Naive B cell (primary cell): ENCODE measurements at places on chromosomes 2 and 18.

DNA sequence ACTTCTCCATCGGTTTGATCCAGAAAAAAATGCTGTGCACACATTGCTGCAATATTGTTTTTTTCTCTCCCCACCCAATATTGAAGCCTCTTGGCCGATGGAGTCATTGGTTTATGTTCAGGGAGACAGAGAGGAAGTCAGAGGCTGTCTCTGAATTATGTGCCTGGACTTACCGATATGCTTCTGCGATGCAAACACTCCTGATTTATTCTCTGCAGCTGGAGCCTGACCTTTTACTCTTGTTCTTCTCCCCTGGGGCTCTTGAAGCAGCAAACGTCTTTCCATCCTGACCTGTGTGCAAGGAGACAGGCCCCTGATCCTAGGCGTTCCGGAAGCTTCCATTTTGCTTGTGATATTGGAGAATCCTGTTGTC, 99.6 kb downstream of the PTGR3 start:
- no peak for DNase-seq

GRCh38 chr2:164061129-164061746, 325.4 kb upstream of the FIGN start:
- DNase-seq, result no peak

- no peak for DNase-seq
Observed at GRCh38 chr2:71498261-71498701, 44.9 kb downstream of the DYSF start.

DNA sequence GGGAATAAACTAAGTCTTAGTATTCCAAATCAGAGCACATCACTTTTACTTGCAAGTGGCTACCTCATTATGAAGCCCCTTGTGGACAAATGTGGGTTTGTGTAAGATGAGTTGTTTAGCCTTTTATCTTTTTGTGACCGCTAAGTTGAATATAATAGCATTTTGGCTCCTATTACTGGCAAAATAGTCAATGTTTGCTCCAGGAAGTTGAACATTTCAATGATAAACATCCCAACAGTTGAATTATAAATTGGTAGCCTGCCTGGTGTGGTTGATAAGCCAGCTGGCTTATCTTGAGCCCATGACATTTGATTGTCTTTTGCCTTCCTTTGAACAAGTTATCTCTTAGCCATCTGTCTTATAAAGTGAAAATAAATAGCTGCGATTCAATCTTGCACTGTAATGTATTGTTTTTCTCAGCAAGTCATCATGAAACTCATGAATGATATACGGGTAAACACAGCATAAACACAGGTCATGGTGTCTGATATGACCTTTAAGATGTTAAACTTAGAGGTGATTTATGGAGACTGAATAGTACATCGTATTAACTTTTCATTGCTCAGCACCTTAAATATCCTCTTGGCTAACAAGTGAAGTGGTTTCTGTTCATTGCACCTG, 338.4 kb downstream of the SOCS6 start:
- no peak for DNase-seq

DNA sequence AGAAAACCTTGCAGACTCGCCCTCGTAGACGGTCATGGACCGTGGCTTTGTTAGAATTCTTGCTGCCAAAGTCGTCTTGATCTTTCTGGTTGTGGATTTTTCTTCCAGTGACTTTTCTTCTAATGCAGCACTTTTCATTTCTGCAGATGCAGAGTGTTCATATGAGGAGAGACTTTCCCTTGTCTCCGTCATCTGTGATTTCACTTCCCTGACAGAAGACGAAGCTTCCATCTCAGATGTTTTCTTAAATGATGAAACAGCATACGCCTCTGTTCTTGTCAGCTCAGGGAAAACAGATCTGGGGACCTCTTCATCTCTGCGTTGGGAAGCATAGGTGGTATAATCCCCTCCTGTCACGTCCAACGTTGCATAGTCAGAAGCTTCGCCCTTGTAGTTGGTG, 50.9 kb downstream of the PLEKHA3 start:
- no peak for DNase-seq

GRCh38 chr2:172496160-172496608, 59.7 kb upstream of the PDK1 start:
- DNase-seq, result peak; percentile 36

GRCh38 chr2:183219888-183220287, 95.6 kb downstream of the NUP35 start:
- DNase-seq, result no peak

DNA sequence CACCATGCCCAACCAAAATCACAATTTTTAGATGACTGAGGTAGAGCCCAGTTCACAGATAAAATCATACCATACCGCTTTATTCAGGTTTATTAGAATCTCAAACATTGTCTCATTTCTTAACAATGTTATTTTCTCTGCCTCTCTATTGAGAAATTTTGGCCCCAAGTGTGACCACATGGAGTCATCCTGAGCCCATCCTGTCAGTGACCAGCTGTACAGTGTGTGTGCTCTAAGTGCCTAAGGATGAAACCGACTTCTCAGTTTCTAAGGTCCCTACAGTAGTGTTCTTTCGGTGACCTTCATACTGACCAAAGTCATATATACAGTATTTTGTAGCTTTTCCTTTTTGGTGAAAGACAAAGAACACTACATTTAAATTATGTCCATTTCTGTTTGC, 123.7 kb upstream of the MSTN start:
- DNase-seq, result no peak

- peak; percentile 42 for DNase-seq
Observed at GRCh38 chr18:32771169-32771751, 1.6 kb downstream of the KLHL14 start.

GRCh38 chr2:190657474-190658255, 8.8 kb downstream of the NAB1 start:
- no peak for DNase-seq

DNA sequence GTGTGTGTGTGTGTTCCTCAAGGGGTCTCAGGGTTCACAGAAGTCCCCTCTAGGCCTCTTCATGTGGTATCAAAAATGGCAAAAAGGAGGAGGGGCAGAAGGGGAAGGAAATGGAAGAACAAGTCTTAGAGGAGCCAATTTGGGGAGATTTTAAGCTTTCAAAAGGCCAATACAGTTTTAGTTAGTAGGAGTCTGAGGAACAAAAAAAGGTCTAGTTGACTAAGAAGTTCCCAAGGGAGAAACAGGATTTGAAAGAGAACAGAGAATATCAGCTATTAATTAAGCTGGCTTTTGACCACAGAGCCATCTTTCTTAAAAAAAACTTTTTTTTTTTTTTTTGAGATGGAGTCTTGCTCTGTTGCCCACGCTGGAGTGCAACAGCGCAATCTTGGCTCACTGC, 7.1 kb downstream of the RNF125 start:
- no peak for DNase-seq

DNA sequence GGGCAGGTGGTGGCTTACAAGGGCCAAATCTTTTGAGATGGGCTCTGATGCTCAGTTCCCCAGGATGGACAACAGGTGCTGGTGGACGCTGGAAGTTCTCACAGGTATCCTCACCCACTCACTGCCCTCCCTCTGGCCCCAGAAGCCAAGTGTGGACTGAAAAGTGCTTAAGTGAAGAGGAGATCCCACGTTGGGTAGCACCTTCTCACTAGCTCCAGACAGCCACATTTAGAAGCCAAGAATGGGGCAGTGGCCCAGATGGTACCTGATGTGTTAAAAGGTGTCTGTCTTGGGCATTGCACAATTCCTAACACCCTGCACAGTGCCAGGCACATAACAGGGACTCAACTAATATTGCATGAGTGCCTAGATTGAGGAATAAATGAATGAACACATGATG, 115.3 kb upstream of the TEX51 start:
- DNase-seq, result no peak

DNA sequence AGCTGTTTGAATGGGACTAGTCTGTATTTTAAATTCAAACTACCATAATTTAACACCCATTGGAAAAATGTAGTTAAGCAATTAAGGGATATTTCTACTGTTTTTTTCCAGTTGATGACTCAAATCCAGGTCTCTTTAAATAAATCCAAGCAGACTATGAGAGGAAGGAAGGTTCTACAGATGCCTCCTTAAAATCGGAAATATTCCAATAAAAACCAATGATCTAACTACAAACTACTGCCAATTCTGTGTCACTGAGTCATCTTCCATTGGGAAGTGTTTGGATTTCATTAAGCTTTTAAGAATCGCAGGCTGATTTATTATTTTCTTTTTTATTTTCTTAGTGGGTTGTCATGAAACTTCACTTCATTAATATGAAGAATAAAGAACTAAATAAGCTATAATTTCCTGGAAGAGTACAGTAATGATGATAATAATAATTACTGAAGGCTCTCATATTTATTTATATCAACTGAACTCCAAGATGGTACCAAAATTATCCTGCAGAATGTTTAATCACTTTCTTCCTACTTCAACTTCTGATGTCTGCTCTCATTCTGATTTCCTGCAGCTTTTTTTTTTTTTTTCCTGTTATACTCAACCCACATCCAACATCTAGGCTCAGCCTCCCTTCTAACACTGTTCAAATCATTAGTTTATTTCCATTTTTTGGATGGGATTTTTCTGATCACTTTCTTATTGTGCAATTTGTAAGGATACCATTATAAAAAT, 166.3 kb upstream of the FN1 start:
- no peak for DNase-seq

GRCh38 chr2:240355001-240355891, 80.2 kb upstream of the GPC1 start:
- no peak for DNase-seq

DNA sequence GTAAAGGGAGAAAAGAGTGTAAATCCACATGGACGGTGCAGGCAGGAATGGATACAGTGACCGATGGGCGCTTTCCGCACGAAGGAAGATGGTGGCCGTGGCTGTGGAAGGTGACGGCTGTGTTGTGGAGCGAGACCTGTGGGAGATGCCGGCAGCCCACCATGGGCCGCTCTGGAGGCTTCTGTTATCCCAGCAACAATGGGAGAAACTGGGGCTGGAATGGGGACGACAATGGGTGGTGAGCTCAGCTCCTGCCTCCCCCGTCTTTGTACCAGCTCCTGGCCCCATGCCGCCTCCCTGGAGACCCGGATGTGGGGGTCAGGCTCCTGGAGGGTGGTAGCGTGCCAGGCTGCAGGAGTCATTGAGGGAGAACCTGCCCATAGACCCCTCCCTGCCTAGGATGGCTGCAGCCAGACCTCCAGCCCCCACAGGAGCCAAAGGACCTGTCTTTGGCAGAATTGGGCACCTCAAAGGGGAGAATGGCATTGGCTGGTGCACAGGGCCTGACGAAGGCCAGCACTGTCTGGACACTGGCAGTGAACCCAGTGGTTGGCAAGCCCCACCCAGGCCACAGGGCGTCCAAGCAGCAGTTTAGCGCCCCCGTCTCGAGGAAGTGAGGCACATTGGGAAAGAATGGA, 72.6 kb downstream of the SLC66A2 start:
- no peak for DNase-seq

DNA sequence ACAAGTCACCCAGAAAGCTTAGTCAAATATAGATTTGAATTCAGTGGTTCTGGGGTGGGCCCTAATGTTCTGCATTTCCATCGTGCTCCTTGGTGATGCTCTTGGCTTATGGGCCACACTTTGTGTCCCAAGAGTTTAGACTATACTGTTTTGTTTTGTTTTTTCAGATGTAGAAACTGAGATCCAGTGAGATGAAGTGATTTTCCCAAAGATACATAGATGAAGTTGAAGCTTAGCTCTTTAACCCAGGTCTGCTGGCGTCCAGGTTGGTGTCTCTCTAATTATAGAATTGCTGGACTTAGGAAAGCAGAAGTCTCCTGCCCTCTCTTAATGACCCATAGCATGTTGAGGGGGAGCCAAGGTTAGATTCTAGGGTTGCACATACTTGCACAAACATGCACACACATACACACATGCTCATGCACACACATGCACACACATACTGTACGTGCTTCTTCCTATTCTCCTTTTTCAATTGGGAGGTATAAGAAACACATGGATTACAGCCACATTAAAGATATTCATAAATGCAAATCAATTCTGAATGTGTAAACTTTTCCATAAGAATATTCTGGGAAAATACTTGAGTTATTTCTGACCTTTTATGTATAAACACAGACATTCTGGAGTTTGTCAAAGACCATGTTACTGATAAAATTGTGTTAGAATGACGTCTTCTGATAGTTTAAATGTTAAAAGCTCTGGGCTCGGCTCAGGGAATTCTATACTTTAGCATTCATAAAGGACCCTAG, 41.3 kb upstream of the IL1R1 start:
- no peak for DNase-seq

DNA sequence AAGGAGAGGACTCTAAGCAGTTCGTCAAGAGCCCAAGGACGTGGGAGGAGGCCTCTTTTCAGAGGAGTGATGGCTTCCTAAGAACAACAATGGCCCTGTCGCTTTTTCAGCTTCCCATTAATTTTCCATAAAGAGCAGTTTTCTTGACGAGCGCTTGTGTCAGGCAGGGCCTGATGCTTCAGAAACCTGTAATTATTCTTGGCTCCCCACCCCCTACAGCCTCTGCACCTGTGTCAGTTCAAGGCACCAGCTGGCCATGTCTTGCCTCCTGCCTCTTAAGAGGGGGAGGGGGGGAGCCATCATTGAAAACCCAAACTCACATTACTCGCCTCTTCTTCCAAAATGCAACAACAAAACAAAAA, 32.3 kb downstream of the KLF7 start:
- no peak for DNase-seq

GRCh38 chr2:134181219-134181618, 72.7 kb upstream of the MGAT5 start:
- DNase-seq, result peak; percentile 76

DNA sequence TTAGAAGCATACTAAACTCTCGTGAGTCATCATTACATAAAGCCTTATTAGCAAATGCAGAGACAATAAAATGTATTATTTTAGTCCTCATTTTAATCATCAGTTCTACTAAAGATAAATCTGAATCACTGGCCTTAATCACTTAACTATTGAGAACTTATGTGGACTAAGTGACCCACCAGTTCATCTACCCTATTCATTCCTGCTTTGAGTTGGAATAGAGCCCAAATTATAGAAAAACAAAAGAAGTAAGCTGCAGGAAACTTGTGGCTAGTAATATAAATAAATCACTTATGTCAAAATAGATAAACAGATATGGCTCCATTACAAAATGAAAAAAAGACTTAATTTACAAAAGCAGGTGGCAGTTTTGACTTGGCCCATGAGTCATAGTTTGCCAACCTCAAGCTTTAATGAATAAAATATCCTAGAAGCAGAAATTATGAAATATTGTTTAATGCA, 851.8 kb upstream of the CRIM1 start:
- DNase-seq, result no peak

DNA sequence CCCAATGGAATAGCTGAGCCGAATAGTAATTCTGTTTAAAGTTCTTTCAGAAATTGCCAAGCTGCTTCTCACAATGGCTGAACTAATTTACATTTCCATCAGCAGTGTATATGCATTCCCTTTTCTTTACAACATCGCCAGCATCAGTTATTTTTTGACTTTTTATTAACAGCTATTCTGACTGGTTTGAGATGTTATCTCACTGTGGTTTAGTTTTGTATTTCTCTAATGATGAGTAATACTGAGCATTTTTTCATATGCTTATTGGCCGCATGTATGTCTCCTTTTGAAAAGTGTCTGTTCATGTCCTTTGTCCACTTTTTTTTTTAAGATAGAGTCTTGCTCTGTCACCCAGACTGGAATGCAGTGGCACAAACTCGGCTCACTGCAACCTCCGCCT, 100.7 kb downstream of the C2orf74 start:
- DNase-seq, result no peak

- DNase-seq, result no peak
Observed at GRCh38 chr2:240392084-240392947, 43.1 kb upstream of the GPC1 start.
